ENCODE measurements at places on chromosomes 11 and 22.

GRCh38 chr22:46043816-46044620 is 67.1 kb upstream of the WNT7B start:
- DNase-seq: peak; percentile 62

GRCh38 chr11:117178210-117179034 is at the start of gene SIDT2:
SIDT2 (plus strand) TSS chr11:117178743; CDS start chr11:117179264, 521 bp downstream.
- DNase-seq: peak; percentile 95

GRCh38 chr11:1827095-1827813 is 7.5 kb upstream of the SYT8 start:
- no peak for DNase-seq

GRCh38 chr11:123690485-123690884 is 36.1 kb upstream of the SCN3B start:
- no peak for DNase-seq

DNA sequence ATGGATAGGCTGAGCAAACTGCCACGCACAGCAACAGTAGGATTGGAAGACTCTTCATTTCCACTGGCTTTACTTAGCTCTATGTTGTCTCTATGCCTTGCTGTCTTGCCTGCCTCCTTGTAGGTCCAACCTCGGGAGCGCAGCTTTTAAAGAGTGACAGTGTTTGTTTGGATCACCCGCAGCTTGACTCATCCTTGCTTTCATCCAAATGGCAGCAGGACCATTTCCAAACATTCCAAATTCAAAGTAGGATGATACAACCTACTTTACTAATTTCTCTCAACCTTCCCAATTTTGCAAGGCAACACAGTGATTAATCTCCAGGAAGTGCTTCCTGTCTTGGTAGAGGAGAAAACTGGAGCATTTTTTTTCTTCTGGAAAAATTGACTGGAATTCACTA is at the start of gene MMP3:
MMP3 (minus strand) TSS at position 121 of the 400 bp plus-strand sequence; CDS start at position 58, 63 bp downstream.
- DNase-seq: no peak

GRCh38 chr22:44146088-44146861 is 34.5 kb upstream of the PARVG start:
- no peak for DNase-seq

DNA sequence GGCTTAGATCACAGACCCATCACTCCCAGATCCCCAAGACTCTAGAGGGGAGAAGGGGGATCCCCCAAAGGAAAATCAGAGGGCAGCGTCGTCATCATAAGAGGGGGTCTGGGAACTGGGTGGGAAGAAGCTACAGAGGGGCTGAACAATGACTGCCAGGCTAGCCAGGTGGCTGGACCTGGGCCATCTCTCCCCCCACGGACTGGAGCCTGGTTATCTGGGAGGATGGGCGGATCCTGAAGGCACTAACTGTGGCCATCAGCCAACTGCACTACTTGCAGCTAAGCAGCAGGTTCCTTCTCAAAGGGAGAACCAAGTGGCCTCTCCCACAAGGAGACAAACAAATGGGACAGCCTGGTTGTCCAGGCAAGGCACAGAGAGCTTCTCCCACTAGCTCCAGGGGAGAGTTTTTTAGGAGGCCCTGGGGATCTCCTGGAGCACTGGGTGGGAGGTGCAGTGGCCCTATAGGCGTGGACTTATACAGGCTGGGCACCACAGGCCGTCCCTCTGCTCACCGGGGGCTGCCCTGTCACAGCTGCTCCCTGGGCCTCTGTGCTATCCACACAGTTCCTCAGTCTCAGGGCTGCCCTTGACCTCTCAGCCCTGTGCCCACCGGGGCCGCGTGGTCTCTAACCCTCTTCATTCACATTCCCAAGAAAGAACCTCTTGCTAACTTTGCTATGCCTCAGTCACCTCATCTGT is 15.4 kb downstream of the P2RY6 start:
- no peak for DNase-seq

DNA sequence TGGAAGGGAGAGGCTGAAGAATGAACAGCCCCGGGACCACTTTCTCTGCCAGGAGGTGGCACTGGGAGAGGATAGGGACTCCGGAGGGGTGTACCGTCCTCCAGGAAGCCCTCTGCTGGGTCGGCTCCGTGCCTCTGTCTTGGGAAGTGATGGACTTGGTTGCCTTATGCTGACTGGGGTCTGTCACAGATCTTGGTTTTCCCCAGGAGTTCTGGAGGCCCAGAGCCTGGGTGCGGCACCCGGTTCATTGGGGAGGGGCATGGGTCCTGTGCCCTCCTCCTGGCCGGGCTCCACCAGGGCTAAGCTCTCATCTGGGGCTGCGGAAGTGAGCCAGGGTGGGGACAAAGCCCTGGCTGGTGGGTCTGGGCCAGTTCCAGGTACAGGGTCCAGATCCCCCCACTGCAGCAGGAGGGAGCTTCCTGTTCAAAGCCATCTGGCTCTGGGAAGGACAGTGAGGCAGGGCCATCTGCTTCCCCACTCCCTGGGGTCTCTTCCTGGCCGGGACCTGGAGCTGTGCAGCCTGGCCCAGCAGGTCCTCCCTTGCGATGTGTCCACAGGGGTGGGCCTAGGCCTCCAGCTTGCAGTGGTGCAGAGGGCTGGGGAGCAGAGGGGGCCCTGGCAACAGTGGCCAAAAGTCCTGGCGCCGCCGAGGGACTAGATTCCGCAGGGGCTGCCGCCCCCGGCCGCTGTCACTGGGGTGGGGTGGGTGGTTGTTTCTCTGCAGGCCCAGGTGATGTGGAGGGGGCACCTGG is 1.1 kb upstream of the AP2A2 start:
- DNase-seq: no peak
